Spleen (tissue), 13 donors: ENCODE measurements at places on chromosomes 5 and 9. TPM values are rescaled to one million over a fixed set of nuclear protein-coding genes. Genes with fewer than 3 reads are reported as not detected.

IL33 gene
- polyA plus RNA-seq, result 11.3 TPM

GRCh38 chr9:86186696-86187095, 72.8 kb downstream of the C9orf153 start:
- DNase-seq, result no peak

GRCh38 chr9:104589626-104590025, 9.6 kb downstream of the OR13C5 start:
- DNase-seq, result no peak

DNA sequence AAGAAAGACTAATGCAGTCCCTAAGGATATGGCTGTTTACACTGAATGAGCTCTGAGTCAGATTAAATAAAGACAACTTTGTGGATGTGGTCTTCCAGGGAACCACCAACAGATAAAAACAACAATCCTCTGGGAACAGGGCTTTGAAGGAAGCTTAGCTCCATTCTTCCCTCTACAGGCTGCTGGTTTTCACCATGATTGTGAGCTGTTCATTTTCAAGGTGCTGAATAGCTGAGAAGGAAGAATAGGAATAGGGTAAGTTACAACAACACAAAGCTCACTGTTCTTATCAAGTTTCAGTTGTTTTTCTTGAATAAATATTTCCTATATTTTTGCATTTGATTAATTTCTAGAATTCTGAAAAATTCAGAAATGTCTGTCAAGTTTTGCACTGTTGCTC, 25.9 kb upstream of the PTAR1 start:
- DNase-seq, result no peak

- DNase-seq, result no peak
Observed at GRCh38 chr9:33164138-33164809, 2.9 kb downstream of the B4GALT1 start.

DNA sequence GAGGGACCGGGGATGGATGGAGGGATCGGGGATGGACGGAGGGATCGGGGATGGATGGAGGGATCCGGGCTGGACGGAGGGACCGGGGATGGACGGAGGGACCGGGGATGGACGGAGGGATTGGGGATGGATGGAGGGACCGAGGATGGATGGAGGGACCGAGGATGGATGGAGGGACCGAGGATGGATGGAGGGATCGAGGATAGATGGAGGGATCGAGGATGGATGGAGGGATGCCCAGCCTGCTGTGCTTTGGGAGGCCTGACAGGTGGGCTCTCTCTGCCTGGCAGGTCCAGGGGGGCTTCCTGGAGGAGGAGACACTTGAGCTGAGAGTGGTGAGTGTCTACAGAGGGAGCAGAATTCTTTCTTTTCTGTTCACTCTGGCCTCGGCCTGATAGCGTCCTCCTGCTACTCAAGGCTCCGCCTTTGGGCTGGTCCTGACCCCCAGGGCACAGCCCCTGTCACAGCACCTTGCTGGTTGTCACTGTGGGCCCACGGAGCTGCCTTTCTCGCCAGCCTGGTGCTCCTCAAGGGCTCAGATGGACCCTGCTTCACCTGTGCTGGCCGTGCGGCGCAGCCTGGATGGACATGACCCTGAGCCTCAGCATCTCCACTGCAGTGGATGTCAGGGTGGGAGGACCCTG, 42.2 kb upstream of the RNF130 start:
- DNase-seq, result no peak

- no peak for DNase-seq
Observed at GRCh38 chr9:132207839-132208615, 46.2 kb downstream of the NTNG2 start.

HSD17B3 gene
- polyA plus RNA-seq, result 0.90 TPM

PDGFRB gene
- 27.4 TPM for polyA plus RNA-seq

- DNase-seq, result no peak
Observed at GRCh38 chr9:20592673-20593072, 29.6 kb downstream of the MLLT3 start.

DNA sequence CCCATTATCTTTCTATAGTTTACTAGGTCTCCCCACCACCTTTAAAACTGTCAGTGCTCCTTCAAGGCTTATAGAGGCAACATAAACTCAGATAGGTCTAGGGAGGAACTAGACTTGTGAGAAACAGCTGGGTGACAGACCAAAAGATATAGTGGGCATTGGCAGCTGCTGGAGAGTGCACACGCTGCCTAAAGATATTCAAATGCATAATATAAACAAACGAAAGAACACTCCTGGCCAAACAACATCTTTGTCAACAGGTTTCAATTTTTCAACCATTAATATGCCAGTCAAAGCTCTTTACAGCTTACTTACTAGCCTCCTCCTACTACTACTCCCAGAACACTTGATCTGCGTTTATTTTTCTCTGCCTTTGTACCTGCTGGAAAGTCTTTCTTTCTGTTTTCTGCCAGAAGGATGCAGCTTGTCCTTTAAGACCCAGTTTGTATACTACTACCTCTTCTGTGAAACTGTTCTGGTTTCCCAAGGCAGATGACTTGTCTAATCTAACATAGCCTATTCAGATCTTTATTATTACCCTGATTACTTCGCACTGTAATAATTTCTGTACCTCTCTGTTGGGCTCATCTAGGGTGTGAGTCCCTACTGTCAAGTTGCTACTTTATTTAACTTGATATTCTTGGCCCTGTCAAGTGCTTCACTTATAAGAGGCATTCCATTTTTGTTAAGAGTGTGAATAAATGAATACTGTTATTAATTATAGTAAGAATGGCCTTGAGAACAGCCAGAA, 14.3 kb downstream of the KDM3B start:
- no peak for DNase-seq

- no peak for DNase-seq
Observed at GRCh38 chr9:34686231-34686630, 4.8 kb downstream of the CCL19 start.

CDO1 gene
- 1.4 TPM for polyA plus RNA-seq

HMCN2 gene
- 0.39 TPM for polyA plus RNA-seq

- no peak for DNase-seq
Observed at GRCh38 chr9:4936277-4936676, 48.8 kb upstream of the JAK2 start.

GRCh38 chr5:157476702-157477408, 16.8 kb downstream of the NIPAL4 start:
- no peak for DNase-seq

GRCh38 chr5:108278285-108279240, 103.3 kb downstream of the FBXL17 start:
- peak; percentile 56 for DNase-seq

DAB2IP gene
- 5.0 TPM for polyA plus RNA-seq

DNA sequence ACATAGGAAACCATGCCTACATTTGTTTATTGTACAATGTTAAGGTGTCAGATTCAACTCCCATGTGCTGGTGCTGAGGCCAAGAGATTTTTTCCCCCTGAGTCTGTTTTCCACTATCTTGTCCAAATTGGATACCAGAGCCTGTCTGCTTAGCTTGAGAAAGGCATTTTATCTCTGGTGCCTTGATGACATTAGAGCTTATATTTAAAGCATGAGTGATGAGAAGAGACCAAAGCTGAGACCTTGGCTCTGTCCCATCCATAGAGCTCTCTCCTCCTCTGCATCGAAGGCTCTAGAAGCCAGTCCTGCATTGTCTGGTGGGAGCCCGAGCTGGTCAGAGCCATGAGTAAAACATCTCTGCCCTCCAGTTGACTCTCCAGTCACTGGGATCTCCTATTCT, 10.4 kb upstream of the PPP2CA start:
- no peak for DNase-seq

AQP3 gene
- polyA plus RNA-seq, result 51.4 TPM

GRCh38 chr5:115594128-115595047, 7.9 kb downstream of the TICAM2 start:
- DNase-seq, result no peak

DNA sequence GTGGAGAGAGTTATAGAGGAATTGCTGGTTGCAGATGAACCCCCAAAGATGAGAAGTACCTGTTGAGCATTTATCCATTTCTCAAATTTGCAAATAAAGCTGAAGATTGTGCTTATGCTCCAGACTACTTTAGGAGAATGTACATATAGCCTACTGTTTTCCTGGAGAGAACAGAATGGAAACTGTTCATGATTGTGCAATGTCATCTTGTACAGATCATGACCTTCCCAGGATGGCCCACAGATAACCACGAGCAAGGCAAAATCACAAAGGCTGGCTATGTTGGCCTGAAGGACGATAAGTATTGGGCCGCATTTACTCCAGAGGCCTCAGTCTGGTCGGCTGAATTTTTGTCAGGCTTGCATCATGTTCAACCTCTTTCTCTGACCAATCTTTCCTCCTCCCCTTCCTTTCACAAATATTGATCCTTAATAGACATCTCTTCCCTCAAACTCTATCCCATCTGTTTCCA, 28.5 kb upstream of the RICTOR start:
- DNase-seq, result no peak

CER1 gene
- polyA plus RNA-seq, result not detected

UGT3A2 gene
- 0.11 TPM for polyA plus RNA-seq

DNA sequence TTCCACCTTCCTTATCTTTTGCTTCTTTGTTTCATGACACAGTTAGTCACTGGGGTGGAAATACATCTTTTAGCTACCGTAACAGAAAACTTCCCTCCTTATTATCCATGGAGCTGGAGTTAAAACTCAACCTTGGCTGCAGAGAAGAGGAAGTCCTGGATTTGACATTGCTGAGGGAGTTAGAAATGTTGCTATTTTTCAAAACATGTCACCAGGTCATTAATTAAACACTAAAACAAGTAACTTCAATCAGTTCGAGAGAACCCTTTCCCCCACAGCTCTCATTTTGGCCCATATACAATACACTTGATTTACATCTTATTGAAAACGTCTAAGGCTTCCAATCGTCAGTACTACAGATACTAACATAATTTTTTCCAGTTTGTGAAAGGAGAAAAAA, 237.9 kb upstream of the CD180 start:
- DNase-seq, result no peak

GRCh38 chr5:134572811-134573210, 47.3 kb downstream of the JADE2 start:
- no peak for DNase-seq

DNA sequence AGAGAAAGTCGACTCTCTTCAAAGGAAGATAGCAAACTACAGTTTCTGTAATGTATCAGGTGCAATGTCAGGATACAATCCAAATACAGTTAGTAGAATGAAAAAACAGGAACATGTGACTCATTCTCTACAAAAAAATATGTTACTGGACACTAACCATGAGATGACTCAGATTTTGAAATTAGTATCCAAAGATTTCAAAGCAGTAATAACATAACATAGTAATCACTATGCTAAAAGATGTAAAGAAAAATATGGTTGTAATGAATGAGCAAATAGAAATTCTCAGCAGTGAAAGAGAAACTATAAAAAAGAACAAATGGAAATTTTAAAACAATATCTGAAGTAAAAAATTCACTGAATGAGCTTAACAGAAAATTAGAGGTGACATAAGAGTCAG, 42.3 kb downstream of the SHOC1 start:
- no peak for DNase-seq

CBY3 gene
- 0.12 TPM for polyA plus RNA-seq

PRSS3 gene
- polyA plus RNA-seq, result not detected

- DNase-seq, result no peak
Observed at GRCh38 chr5:84370176-84370575, 14.5 kb downstream of the EDIL3 start.

DNA sequence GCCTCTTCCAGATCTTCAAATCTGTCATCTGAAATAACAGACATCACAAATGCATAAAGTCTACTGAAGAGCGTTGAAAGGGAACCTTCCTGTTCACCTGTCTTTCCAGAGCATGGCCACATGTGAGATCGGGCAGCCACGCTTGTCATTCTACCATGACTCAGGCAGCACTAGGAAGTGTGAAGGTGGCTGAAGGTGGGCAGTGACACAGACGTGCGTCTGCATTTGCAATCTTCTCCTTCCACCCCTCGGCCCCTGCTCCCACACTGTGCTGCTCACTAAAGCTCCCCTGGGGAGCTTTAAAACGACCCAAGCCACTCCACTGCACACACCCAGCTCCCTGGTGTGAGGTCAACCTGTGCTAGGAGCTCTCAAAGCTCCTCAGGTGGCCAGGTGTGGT, 2.5 kb downstream of the ENTR1 start:
- DNase-seq, result no peak

DNA sequence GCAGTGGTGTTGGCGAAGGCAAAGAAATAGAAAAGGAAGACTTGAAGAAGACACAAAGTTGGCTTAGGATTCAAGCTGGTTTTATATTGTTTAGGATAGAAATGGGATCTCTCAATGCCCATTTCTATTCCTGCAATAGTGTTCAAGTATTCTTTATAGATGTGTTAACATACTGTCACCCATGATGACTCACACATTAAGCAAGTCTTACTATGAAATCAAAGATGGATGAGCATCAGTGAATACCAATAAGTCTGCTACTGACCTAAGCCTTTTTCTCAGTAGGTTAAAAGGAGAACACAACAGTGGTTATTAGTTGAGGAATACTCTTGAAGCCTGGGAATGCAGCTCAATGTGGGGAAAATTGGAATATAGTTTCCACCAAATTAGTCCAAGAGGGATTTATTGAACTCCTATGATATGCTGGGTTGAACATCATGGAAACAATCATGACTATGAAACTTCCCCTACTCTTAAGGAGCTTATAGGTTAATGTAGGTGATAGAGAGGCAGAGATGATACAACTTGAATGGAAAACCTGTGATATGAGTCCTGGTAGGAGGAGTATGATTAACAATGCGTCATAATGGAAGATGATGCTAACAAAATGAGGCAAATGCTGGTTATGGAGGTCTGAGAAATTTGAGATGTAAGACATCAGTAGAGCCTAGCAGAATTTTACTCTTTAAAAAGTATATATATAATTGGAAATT, 417.1 kb upstream of the DAP start:
- no peak for DNase-seq

GRCh38 chr5:93305984-93306383, 275.0 kb downstream of the NR2F1-AS1 start:
- DNase-seq, result no peak

PALM2AKAP2 gene
- not detected for polyA plus RNA-seq

MOB3B gene
- polyA plus RNA-seq, result 10.9 TPM

DNA sequence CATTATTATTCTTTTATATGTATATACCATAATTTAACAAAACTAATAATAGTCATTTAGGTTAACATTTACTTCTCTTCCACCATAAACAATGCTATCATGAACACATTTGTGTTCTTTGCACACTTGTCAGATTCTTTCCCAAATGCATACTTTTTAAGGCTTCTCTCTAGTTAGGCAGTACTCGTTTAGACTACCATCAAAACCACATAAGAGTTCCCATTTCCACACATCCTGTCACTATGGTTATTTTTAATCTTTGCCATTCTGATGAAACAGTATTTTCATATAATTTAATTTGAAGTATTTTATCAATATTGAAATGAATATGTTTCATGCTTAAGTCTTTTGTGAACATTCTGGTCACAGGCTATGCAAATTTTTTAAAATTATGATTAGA, 15.1 kb downstream of the DROSHA start:
- no peak for DNase-seq

RNF38 gene
- 12.3 TPM for polyA plus RNA-seq

GRCh38 chr5:59842999-59843398, 50.5 kb downstream of the PDE4D start:
- no peak for DNase-seq

GRCh38 chr5:67272453-67273130, 76.0 kb upstream of the CD180 start:
- DNase-seq, result no peak

DNA sequence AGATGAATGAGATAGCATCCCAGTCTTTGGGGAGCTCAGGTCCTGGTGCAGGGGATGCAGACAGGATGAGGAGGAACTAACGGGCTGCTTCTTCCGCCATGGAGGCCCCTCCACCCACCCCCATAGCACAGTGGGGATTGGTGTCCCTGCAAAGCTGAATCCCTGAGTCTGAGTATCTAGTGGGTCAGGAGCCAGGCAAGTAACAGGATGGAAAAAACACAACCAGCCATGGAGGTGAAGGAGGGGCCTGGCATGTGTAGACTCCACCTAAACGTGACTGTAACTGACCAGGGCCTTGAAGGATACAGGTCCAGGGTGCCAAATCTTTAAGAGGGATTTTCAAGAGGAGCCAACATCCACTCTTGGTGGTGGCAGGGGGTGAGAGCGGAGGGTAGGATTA, 327.8 kb upstream of the MSX2 start:
- no peak for DNase-seq
